Activated T-cell treated with anti-CD3 and anti-CD28 coated beads, Interleukin-2, amount 50 U/mL, for 48 hours (primary cell): ENCODE measurements at places on chromosomes 2 and 18.

- no peak for DNase-seq
Measured at GRCh38 chr2:219492575-219492974, 6.1 kb upstream of the GMPPA start.

DNA sequence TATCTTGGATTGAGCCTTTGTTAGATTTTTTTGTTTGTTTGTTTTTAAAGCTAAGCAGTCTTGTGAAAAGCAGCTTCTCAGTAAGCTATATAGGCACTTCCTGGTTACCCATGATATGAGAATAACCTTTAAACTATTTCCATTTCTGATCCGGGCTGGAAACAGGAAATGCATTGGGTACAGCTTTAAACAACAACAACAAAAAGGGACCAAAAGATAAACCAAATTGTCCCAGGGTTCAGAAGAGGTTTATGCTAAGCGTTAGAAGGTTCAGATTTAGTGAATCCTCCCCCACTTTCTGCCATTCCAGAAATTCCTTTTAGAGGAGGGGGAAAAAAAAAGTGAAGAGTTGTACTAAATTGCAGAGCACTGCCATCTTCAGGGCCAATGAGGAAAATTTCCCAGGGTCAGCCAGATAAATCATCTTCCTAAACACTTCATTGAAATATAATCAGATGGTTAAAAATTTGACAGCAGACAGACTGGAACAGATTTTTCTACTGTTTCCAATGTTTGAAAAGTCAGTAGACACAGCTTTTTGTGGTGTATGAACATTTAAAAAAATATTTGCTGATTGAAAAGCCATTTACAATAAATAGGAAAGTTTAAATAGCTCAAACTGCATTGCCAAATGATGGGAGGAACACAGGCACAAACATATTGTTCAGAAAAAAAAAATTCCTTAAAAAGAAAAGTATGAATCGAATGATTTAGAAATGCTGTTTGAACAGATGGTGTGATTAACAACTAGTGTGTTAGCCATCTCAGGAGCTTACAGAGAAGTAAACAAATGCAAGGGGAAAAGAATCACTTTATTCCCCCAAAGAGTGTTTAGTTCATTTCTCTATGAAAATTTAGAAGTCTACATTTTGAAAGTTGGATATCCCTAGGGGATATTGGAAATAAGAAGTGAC, 189.9 kb upstream of the TANK start:
- DNase-seq: no peak

DNA sequence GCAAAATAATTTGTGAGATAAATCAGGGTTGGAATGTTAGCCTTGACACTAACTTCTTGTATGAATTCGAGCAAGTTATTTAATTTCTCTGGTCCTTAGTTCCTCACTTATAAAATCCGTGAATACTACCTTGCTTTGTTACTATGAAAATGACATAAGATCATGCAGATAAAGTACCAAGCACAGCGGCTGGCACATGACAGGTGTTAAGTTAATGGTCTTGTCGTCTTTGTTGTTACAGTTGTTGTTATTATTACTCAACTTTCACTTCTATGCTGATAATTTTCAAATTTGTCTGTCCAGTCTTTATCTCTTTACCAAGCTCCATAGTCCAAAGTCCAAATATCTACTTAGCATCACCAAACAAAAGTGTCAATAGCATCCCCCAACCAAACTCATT, 482.1 kb downstream of the ARHGAP15 start:
- DNase-seq: no peak

GRCh38 chr2:44638649-44639048, 276.9 kb downstream of the CAMKMT start:
- no peak for DNase-seq
